ENCODE measurements at places on chromosomes 3 and 15.
A peak's percentile ranks its signal among the peaks of the same experiment; 100 is the strongest.

GRCh38 chr3:5874931-5875341 lies 687.4 kb downstream of the EDEM1 start:
- no peak for DNase-seq

- DNase-seq: no peak
Observed at GRCh38 chr3:32910954-32911353, 40.5 kb upstream of the CCR4 start.

DNA sequence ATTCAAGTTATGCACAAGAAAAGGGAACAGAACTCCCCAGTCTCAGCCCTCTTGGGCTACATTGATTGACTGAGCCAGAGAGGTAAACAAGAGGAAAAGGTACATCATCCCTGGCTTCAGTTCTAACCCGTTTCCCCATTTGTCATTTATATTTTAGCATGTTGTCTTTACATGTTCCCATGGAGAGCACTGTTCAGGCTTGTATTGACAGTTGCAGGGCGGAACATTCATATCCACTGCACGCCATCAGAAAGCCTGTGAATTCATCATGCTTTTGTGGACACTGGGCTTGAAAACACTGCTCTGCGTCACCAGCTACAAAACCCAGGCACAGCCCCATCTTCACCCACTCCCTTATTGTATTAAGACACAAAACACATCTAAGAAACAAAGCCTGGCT lies 240.9 kb upstream of the EIF1B start:
- DNase-seq: no peak

GRCh38 chr3:193843474-193844301 lies 250.7 kb downstream of the OPA1 start:
- DNase-seq: no peak

- no peak for DNase-seq
Observed at GRCh38 chr15:31458596-31459399, 132.2 kb downstream of the KLF13 start.

DNA sequence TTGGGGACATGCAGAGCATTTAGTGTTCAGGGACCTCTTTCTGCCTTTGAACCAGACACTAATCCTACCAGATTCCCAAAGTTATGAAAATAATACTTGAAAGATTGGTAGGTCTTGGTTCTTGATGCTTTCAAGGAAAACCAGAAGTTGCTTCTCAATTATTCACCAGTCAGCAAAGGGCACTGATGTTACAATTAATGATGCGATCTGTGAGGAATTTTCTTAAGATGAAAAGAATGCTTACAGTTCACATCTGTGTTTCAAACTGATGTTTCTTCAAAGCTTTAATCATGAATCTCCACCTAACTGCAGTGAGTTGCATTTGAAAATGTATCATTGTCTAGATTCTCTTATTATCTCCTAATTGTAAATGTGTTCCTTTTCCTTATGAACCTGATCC lies 161.0 kb downstream of the NAALADL2 start:
- no peak for DNase-seq

- no peak for DNase-seq
Observed at GRCh38 chr3:136982033-136982432, 24.2 kb downstream of the IL20RB start.

DNA sequence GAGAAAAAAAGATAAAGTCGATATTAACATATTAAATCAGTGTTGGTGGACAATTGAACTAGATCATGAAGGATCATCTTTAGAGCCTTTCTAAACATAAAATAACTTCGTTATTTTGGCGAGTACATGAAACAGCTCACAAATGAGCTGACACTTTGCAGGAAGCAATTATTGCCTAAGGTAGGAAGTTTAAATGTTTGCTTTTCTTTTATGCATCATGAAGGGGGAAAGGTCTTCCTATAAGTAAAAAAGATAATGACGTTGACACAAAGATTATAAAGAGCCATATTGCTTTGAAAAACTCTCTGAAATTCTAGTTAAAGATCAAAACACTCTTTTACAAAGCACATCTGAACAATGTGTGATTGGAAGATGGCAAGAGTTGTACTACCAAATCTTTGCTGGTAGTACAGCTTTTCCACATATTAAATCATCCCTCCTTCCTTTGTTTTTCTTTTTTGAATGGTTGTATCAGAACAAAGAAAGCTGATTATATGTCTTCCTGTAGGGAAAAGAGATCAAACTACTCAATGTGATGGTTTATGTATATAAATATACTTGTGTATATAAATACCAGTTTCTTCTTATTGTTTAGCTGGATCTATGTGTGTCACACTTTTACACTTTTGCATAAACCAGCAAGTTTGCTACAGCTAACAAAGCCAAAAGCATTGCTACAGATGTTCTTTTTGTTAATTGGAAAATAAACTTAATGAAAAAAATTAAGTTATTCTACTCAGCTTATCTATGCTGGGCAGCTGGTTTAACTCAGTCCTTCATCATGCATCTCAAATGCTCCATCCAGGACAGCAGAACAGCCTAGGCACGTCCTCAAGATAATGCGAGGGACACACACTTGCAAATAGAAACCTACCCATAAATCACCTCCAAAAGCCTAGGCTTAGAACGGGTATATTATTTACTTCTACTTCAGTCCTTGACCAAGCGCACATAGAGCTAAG lies 850.8 kb upstream of the ROBO1 start:
- no peak for DNase-seq

GRCh38 chr3:79172241-79172640 lies 595.6 kb downstream of the ROBO1 start:
- DNase-seq: no peak

DNA sequence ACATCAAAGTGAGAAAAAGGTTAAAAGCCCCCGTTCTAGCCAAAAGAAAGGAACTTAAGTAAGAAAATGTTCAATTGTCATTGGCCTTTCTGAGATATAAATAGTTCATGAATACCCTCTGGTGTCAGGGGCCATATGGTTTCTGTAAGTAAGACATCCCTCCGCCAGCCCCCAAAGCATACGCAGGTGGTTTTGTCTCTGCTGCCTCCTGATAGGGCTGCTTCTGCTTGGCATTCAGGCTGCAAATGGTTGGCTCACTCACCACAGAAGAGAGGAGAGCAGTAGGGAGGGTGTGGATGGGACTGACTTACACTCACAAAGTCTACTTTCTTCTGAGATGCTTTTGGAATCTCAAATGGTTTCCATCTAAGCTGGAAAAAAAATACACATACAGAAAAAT lies 29.8 kb downstream of the HGD start:
- no peak for DNase-seq

- no peak for DNase-seq
Observed at GRCh38 chr3:123130079-123130750, 63.4 kb downstream of the PDIA5 start.

- no peak for DNase-seq
Observed at GRCh38 chr15:54206586-54207321, 228.5 kb downstream of the UNC13C start.

GRCh38 chr15:62896969-62897486 lies 145.5 kb upstream of the TPM1 start:
- peak; percentile 91 for DNase-seq

DNA sequence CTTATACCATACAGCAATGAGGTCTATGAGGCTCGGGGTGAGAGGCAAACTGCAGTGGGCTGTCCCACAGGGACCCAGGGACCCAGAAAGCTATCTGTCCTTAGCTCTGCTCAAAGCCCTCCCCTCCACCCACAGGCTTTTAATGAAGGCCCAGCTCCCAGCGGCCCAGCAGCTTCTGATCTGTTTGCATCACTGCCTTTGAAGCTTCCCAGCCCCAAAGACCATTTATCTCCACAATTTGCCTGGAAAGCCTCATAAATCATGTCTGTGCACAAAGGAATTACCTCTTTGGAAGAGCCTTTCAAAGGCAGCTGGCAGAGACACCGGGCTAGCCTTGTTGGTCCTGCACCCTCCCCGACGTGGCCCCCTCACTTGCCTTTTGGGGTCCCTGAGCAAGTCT lies 123.9 kb downstream of the RAB11A start:
- no peak for DNase-seq

- DNase-seq: no peak
Observed at GRCh38 chr15:74540161-74540760, 759 bp upstream of the ARID3B start.

DNA sequence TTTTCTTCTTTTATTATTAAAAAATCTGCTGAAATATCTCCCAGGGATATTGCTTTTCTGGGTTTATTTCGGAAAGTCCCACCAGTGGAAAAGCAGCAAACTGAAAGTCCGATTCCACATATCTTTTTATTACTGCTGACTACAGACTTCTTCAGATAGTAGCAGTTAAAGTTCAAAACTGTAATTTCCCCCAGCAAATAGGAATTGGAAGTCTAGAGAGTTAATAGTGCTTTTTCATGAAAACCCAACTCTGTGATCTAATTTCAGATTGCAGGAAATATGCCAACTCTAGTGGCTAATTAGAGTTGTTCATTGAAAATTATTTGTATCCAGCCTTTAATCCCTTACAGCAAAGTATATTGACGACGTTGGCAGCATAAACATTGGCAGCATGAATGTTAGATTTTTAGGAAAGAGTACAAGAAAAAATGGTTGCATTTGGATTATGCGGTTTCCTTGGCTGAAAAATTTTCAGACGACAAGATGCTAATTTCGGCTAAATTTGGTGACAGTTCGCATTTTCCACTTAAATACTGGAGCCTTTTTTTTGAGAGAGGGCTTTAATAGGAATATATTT lies 472.9 kb upstream of the CBLB start:
- no peak for DNase-seq

- DNase-seq: no peak
Observed at GRCh38 chr3:69108811-69109210, 13.6 kb downstream of the LMOD3 start.

DNA sequence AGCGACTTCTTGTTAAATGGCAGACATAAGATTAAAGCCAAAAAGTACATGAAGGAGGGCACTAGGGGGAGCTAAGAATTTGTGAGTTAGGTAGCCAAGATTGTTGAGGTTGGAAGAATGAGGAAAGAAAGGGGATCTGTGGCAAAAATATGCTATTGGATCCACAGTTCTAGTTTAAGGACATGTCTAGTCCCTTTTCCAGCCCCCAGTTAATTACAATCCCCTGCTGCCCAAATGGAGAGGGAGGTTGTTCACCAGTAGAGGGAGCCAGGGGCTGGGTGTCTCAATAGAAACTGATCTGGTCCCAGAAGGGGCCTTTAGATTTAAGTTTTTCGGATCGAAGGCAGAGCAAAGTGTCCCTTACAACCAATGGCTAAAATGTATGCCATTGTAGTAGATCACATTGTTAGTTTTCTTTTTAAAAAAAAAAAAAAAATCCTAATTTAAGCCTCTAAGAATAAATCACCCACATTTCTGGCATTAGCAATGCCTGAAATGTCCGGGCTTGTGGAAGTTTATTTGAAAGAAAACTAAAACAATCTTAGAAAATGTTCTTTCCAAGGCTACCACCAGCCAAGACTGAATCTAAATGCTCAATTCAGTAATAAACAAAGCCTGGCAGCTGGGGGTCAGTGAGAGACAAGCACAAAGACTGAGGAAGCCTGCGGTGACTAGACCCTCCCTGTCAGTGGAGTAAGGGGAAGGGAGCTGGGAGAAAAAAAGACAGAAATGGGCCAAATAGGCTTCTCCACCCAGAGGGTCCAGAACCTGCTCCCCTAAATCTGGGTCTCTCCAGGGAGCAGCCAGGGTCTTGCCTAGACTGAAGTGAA lies 7.1 kb downstream of the COL8A1 start:
- no peak for DNase-seq

DNA sequence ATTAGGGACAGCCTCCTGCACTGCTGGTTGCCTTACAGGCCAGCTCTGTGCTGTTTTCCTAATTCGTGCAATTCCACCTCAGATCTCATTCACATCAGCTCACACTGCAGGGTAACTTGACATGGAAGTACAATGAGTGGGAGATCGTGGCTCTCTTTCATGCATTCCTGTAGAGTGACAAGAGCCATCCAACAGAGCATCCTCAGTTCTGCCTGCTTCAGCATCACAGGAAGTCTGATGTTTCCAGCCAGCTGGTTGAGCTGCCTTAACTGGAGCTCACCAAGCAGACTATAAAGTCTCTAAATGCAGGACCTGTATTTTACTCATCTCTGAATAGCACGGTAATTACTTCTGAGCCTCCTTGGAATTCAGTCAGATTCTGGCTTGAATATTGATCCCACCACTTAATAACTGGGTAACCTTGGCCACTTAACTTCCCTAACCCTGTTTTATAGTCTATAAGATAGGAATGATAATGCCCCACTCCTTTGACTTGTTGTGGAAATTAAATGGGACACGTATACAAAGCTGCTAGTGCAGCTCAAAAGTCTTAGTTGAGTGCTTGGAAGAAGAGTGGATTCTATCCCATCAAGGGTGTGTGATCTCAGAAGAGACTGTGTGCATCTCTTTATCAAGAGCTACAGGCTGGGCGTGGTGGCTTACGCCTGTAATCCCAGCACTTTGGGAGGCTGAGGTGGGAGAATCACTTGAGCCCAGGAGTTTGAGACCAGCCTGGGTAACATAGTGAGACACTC lies 1.4 kb upstream of the DIS3L start:
- DNase-seq: no peak

GRCh38 chr3:188106887-188107830 lies 46.8 kb upstream of the LPP start:
- DNase-seq: no peak

- peak; percentile 72 for DNase-seq
Observed at GRCh38 chr15:72227192-72227586, 3.8 kb downstream of the PKM start.

GRCh38 chr15:48040166-48040817 lies 80.5 kb upstream of the SLC24A5 start:
- no peak for DNase-seq

- DNase-seq: no peak
Observed at GRCh38 chr15:67579164-67579563, 36.7 kb downstream of the MAP2K5 start.

DNA sequence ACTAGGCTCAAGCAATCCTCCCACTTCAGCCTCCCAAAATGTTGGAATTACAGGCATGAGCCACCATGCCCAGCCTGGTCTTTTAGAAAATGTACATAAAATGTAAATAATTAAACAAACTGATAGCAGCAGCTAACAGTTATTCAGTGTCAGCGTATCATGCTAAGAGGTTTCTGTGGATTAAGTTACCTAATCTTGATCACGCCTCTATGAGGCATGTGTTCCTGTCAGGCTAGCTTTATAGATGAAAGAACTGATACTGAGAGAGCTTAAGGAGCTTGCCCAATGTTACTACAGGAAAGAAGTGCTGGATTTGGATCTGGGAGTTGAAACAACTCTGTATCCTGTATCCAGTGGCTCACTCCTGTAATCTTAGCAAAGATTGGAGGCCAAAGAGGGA lies 11.2 kb upstream of the MST1R start:
- DNase-seq: no peak

DNA sequence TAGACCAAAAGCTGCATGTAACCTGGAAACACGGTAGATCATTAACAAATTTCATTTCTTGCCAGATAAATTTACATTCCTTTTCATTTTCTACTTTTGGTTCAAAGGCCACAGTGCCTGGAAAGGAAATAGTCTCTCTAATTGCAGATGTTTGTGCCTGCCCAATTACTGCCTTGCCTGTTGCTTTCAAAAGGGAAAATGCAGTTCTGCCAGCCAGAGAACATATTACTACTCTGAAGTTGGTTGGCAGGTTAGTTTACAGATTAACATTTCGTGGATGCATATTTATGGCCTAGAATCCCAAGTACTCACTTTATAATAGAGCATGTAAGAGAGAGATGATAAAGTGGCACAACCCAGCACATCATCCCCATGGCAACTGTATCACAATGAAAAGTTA lies 124.3 kb upstream of the LRRC3B start:
- DNase-seq: no peak

Measured in psoas muscle (tissue), 8 donors.